Calu3 (cell line): ENCODE measurements at places on chromosomes 1 and 21. TPM values are rescaled to one million over a fixed set of nuclear protein-coding genes. Genes with fewer than 3 reads are reported as not detected.

DNA sequence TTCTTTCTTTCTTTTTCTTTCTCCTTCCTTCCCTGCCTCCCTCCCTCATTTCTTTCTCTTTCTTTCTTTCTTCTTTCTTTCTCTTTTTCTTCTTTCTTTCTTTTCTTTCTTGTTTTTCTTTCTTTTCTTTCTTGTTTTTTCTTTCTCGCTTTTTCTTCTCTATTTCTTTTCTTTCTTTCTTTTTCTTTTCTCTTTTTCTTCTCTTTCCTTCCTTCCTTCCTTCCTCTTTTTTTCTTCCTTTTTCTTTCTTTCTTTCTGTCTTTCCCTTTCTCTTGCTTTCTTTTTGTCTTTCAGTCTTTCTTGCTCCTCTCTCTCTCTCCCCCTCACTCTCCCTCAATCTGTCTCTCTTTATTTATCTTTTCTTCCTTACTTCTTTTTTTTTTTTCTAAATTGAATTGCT, 472.0 kb upstream of the CHRM3 start:
- no peak for DNase-seq
- H3K27me3 ChIP-seq = no peaks in the 10 kb centered on the region
- no peaks in the 10 kb centered on the region for H3K36me3 ChIP-seq
- no peak overlapping the region for H3K4me3 ChIP-seq
- H3K4me1 ChIP-seq = peaks cover 9% of the 10 kb centered on the region

GRCh38 chr1:150302338-150302737, 8.7 kb downstream of the MRPS21 start:
- H3K27ac ChIP-seq = no peak overlapping the region
- H3K27me3 ChIP-seq = no peaks in the 10 kb centered on the region
- H3K4me3 ChIP-seq = no peak overlapping the region
- H3K36me3 ChIP-seq = peaks cover 51% of the 10 kb centered on the region

CFAP126 gene
- not detected in 2 replicates for total RNA-seq

DNA sequence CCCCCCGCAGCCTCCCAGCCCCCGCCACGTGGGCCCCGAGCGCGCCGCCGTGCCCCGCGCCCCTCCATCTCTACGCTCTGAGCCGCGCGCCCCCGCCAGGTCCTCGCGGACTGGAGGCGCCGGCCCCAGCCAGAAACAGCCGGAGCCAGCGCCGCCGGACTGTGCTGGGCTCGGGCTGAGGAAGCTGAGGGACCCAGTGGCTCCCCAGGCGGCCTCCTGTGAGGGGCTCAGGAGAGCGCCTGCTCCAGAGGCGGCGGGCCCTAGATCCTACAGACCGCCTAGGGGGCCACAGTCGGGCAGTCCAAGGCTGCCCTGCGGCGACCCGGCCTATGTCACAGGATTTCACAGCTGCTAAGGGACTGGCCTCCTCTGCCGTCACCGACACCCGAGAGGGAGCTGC, 82.1 kb downstream of the NENF start:
- peaks cover 9% of the 10 kb centered on the region for H3K4me1 ChIP-seq
- H3K36me3 ChIP-seq = peaks cover 5% of the 10 kb centered on the region
- DNase-seq = no peak

- H3K4me1 ChIP-seq = peaks cover 10% of the 10 kb centered on the region
- DNase-seq = peak; percentile 87
- peaks cover 8% of the 10 kb centered on the region for H3K36me3 ChIP-seq
- H3K27me3 ChIP-seq = no peaks in the 10 kb centered on the region
- H3K27ac ChIP-seq = no peak overlapping the region
Observed at GRCh38 chr1:205523891-205524793, 19.7 kb downstream of the CDK18 start.

DNA sequence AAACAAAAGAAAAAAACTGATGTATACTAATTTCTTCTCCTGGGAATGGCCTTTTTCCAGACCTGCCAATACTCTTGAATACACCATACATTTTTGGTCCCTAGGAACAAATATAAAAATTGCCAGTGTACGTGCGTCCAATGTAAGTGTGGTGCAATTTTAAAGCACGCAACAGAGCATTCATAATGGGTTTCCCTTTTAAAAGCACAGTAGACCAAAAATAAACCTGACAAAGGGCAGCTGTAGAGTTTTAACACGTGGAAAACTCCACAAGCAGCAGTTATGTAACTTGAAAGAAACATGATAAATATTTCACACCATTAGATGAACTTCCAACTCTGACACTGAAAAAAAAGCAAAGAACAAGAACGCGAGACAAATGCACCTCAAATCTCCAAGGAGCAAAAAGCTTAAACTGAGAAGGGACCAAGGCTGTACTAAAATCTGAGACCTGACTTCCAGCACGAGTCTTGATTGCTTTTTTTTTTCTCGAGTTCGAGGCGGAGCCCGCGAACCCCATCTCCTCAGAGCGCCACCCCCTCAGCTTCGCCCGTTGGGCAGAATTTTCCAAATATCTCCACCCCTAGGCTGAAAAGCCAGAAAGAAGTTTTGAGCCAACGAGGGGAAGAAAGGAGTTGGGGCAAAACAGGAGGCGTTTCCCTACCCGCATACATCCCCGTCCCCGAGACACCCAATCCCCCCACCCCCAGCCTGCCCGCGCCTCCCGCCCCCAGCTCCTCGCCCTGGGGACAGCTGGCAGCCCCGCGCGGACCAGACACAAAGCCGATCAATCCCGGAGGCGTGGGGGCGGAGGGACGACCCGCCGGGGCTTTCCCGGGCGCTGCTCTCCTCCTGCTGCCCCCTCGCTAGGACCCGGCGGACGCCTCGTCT, at the start of gene JAM2:
TSS of gene JAM2 (plus strand) at position 599 of the 891 bp plus-strand sequence. CDS start 564 bp downstream, outside the sequence.
- H3K27ac ChIP-seq = no peak within 1 kb of the TSS
- peaks cover 7% of the 10 kb centered on the region for H3K4me1 ChIP-seq
- peak within 1 kb of the TSS; percentile 55 for H3K4me3 ChIP-seq
- H3K27me3 ChIP-seq = peaks cover 79% of the 10 kb centered on the region

DNA sequence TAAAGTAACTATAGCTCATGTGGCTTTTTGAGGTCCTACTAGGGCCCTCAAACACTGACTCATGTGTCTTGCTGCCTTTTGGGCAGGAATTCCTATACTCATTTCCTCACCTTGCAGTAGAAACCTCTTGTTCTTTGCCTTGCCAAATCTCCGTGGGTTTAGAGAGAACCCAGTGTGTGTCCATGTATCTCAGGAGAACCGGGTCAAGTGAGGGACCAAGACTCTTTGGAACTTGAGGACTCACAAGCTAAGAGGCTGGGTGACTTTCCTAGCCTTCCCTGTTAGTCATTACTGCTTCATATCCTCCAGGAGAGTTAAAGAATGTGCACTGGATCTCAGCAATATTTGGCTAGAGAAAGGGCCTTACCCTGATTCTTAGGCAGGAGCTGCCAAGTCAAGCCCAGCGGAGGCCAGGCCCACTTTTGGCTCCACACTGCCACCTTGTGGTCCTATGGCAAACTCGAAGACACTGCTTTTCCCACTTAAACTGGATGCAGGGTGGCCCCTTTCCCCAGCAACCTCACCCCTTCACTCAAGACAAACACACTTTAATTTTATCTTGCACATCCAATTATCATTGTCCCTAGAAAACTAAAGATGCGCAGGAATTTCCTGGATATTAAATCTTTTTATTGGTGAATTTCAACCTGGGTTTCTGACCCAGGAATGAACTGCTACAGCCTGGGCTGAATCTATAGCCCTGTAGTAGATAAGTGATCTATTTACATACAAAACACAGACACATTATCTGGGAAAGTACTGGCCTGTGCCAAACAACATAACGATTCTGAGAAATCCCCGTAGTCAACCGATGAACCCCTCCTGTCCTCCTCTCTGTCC, 10.6 kb downstream of the AVPR1B start:
- peak; percentile 87 for DNase-seq
- H3K36me3 ChIP-seq = peaks cover 41% of the 10 kb centered on the region
- H3K27ac ChIP-seq = peak overlapping the region; percentile 42
- no peaks in the 10 kb centered on the region for H3K27me3 ChIP-seq
- H3K4me1 ChIP-seq = peaks cover 14% of the 10 kb centered on the region

OR2W3 gene
- not detected in 2 replicates for total RNA-seq
